ENCODE measurements at places on chromosomes 5 and 9.
A peak's percentile ranks its signal among the peaks of the same experiment; 100 is the strongest.

GRCh38 chr5:180402716-180403115, 49.6 kb upstream of the GFPT2 start:
- DNase-seq = no peak

- no peak for DNase-seq
These were observed 12.7 kb downstream of the CSF1R start for GRCh38 chr5:150073677-150074076.

DNA sequence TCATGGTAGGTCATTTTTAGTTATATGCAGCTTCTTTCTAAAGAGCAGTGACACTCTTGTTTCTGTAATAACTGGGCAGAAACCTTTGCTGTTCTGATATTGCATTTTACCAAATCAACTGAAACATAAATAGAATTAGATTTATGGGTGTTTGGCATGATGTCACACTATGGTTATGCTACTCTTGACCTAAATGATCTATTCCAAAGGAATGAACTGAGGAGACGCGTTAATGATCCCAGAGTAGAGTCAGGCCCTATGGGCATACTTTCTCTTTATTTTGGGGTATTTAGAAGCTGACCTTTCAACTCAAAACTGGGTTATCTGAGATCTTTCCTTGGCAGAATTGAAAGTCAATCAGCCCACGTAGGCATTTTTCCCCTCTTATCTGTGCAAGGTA, 146.8 kb upstream of the ADAMTSL1 start:
- DNase-seq = no peak

GRCh38 chr5:75057561-75057960, 5.2 kb upstream of the GCNT4 start:
- DNase-seq = no peak

- DNase-seq = no peak
These were observed 652.0 kb downstream of the MTRR start for GRCh38 chr5:8520917-8521316.

GRCh38 chr9:106450549-106450948, 412.4 kb upstream of the ZNF462 start:
- no peak for DNase-seq

GRCh38 chr9:121718501-121718900, 67.1 kb downstream of the DAB2IP start:
- no peak for DNase-seq

DNA sequence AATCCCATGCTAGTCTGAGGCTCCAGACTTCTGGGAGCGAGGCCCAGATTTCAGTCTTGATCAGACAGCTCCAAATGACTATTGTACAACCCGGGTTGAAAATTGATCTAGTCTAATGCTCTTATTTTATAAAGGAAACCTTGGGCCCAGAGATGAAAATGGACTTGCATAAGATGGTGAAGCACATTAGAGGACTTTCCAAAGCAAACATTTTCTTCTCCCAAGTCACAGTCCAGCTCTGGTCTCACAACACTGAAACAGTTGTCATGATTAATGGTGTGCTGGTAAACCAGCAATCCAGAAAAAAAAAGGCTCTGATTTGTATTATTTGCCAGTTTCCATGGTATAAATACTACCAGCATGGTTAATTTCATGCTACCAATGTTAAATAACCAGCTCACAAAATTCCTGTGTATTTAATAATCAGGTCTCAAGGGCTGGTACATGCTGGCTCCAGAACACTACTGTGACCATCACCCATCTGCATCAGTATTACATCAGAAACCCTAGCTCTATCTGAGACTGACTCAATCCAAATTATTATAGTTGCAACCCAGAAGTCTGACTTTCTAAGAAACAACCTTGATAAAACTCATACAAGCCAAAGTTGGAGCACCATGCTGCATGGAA, 32.5 kb upstream of the ABLIM3 start:
- peak; percentile 26 for DNase-seq

DNA sequence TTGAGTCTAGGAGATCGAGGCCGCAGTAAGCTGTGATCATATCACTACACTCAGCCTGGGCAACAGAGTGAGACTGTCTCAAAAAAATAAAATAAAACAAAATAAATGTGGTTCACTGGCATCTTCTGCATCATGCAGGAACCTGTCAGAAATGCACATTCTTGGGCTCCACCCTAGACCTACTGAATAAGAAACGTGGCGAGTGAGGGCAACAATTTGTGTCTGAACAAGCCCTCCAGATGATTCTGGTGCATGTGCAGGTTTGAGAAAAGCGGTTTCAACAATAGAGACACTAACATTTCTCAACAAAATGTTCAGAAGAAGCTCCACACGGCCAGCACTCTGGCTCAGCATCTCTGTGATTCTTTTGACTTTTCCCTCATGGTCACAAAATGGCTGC, 42.8 kb upstream of the CPEB4 start:
- no peak for DNase-seq

GRCh38 chr5:151105561-151105960, 24.7 kb upstream of the TNIP1 start:
- DNase-seq = no peak

DNA sequence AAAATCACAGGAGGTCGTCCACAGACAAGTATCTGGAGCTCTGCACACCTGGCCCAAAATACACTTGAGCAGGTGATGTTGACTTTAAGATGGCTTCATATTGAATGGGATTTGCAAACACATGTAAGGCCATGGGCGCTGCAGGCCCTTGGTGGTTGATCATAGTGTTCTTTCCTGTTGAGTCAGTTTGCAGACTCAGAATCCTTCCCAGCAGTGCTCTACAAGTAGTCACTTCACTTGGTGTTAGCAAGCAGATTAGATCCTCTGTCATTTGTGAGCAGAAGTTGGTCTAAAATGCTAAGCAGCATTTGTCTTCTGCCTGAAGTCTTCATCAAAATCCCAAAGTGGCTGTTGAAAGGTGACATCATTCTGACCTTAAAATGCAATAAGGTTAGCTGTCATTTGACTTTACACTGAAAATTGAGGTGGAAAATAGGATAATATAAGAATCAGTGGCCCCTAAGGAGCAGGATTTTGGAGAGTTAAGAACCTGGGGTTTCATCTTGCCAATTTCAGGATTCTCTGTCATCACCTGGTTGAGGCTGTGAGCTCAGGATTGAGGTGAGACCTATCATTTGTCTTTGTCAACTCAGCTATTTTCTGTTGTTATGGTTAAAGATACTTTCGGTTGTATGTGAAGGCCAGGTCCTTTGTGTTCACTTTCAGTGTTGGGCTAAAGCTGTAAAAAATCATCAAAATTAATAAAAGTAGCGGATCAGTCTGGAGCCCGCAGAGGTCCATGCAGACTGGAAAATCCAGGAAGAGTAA, 114.5 kb downstream of the LRRC70 start:
- no peak for DNase-seq

GRCh38 chr5:154945695-154946301, 4.9 kb downstream of the MRPL22 start:
- DNase-seq = peak; percentile 49

DNA sequence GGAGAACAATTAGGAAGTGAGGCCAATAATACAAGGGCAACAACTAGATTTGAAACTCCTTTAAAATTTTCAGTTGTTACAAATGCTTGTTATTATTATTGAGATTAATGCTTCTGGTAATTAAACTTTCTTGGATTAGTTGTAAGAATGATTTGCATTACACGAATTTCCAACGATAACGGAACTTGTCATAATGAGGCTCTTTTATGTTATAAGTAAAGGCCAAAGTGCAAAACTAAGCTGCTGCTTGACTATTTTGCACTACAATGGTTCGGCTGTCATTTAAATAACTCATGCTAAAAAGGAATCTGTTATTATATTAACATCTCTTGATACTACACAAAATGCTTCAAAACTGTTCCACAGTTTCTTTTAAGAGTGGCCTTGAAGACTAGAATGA, 1007.1 kb downstream of the PTPRD start:
- DNase-seq = no peak

DNA sequence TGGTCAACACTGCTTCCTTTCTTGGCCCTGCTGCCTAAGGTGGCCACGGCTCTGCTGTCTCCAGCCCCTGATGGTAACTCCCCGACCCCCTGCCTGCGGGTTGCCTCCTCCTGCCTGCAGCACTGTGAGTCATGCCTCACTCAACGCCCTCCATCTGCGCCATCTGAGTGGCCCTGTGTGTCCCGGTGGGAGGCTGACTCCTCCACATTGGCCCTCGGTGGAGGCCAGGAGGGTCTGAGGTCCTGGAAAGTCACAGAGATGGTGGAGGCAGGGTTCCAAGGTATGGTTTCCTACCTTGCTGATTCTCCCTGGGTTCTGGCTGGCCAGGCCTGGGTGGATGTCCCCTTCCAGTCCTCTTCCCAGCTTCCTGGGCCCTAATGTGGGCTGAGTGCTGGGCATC, 64.5 kb upstream of the ADAMTS2 start:
- no peak for DNase-seq

DNA sequence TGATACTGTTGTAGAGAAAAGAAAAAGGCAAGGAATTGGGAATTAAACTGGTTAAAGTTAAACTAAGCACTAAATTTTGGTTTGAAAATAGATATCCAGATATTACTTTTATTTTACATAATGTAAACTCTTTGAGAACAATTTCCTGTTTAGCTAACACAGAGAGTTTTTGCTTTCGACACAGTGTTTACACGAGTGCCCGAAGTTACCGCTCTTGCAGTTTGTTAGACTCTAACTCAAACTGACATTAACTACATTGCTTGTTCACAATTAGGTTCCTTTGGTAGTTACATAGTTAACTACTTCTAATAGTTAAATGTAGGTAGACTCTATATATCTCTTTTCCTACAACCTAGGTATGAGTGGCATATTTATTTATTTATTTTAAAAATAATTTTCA, 117.1 kb upstream of the CHD1 start:
- DNase-seq = no peak

DNA sequence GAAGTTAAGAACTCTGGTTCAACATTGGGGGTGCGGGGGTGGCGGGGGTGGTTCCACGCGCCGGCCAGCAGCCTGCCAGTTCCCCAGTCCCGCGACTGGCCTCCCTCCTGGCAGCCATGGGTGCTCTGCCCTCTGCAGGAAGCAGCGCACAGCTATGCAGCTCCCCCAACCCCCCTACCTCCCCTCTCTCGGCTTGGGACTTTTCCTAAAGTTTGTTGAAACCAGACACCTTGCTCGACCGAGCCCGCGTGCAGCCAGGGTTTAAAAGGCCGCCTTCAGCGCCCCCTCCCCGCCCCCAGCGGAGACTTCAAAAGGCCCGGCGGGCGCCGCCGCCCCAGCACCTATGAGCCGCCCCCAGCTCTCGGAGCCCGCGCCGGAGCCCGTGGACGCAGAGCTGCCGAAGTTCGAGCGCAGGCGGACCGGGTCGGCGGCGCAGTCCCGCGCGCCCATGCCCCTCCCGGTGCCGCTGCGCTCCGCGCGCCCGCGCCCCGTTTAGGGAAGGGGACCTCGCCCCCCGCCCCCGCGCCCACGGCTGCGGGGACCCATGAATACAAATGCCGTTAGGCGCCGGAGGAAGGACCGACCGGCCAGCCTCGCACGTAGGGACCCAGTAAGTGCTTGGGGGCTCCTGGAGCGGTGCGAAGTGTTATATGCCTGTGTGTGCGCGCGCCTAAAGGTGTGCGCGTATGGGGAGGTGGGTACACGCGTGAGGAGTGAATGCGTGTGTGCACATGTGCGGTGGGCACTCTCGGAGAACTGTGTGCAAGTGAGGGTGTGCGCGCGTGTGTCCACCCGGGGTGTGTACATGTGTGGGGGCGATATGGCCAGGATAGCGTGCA, 1.4 kb upstream of the COL27A1 start:
- peak; percentile 59 for DNase-seq

DNA sequence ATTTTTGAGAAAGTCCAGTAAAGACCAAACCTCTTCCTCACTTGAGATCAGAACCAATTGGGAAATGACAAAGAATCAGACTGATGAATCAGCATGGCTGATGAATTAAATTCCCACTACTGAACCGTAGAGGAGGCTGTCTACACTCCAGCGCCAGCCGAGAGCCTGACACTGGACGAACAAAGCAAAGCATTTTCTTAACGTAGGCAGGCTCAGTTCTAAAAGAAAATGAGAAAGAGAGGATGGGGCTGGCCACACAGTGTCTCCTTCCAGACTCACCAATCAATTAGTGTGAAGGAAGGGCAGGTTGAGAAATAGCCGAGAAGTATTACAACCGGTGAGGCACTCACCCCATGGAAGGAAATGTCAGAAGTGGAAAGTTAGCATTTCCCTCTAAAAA, 49.4 kb downstream of the ITGA1 start:
- no peak for DNase-seq

GRCh38 chr5:88509403-88509802, 240.8 kb upstream of the TMEM161B start:
- no peak for DNase-seq

DNA sequence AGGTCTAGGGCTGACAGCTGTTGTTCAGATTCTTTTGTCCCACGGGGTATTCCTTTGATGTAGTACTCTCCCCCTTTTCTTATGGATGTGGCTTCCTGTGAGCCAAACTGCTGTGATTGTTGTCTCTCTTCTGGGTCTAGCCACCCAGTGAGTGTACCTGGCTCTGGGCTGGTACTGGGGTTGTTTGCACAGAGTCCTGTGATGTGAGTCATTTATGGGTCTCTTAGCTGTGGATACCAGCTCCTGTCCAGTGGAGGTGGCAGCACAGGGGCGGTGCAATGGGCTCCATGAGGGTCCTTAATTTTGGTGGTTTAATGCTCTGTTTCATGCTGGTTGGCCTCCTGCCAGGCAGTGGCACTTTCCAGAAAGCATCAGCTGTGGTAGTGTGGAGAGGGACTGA, 161.3 kb downstream of the CAVIN4 start:
- no peak for DNase-seq

- DNase-seq = no peak
These were observed 271.4 kb upstream of the ZNF608 start for GRCh38 chr5:125017796-125018195.

GRCh38 chr5:81749192-81749560, 1.7 kb downstream of the SSBP2 start:
- DNase-seq = no peak

DNA sequence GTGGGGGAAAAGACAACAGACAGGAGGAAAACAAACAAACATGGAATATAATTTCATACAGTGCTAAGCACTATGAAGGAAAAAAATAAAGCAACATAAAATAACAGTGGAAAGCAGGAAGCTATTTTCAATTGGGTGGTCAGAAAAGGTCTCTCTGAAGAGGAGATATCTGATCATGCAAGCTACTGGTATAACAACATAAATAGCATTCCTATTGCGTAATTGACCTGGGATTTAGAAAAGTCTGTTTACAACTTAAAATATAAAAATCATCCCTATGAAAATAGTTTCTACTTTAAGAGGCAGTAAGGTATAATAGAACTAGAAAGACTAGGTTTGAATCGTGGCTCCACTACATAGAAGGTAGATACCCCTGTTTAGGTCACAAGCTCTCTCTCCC, 61.4 kb downstream of the FBXW11 start:
- DNase-seq = peak; percentile 28

DNA sequence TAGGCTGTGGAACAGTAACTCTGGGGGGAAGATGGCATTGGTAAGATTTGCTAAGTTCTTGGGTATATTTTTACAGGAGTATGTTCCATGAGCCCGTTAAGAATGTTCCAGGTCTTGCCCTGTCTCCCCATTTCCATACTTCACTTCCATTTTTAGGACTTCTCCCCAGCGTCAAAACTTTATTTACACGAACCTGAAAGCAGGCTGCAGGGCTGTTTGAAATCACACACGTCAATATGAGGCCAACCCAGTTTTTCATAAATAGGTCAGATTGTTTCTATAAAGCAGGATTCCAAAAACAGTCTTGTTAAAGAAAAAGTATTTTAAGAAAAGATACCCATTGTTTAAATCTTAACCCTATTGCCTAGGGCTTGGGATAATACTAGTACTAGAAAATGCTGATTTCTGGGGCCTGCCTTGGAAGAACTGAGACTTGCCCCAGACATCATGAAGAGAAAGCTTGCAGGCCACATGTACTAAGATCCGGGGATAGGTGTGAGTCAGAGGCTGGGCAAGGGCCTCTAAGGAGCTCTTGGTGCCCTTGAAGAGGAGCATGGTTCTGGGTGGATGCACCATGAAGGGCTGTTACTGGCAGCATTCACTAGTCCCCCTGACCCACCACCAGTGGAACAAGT, 24.2 kb downstream of the TRIO start:
- peak; percentile 39 for DNase-seq

Measured in GM03348 (cell line).